ENCODE measurements at places on chromosomes 4 and X.

- DNase-seq = peak; percentile 38
These were observed 120.3 kb downstream of the RASL11B start for GRCh38 chr4:52982255-52982945.

DNA sequence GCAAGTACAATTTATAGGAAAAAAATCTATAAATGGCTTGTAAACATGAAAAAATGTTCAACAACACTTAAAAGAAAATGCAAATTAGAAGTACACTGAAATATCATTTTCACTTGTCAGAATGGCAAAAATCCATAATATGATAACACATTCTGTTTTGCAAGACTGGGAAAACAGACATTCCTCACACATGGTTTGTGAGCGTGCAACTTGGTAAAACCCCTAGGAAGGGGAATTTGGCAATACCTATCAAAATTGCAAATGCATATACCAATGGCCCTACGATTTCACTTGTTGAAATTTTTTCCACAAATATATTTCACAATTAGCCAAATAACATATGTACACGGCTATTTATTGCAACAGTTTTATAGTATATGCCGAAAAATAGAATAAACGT lies 31.4 kb downstream of the TBC1D9 start:
- no peak for DNase-seq

GRCh38 chr4:154597798-154598774 lies 7.5 kb upstream of the FGA start:
- no peak for DNase-seq

- DNase-seq = peak; percentile 57
These were observed 25.7 kb upstream of the SHISA3 start for GRCh38 chr4:42371305-42372252.

- no peak for DNase-seq
These were observed 3.6 kb downstream of the ABLIM2 start for GRCh38 chr4:8155048-8155447.

DNA sequence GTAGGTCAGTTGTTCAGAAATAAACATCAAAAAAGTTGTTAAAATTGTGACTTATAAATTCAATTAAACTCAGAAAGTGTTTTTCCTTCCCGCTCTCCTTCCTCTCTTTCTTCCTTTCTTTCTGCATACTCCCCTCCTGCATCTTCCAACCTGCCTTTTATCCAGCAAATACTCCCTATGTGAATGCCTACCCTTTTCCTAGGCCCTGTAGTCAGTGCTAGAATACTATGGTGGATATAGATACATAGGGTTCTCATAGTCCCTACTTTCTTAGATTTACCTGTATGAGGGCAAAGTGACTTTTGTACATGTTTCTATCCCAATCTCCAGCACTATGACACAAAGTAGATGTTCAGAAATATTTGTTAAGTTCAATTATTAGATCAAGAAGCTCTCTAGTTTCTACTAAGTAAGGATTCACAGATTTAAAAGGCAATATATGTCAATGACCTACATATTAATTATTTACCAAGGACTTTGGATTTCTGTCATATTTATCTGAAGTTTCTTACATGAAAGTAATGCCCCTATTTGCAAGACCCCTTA lies 732 bp downstream of the SULT1E1 start:
- no peak for DNase-seq

GRCh38 chr4:3388471-3389232 lies 53.1 kb upstream of the HGFAC start:
- DNase-seq = peak; percentile 50

GRCh38 chr4:7421356-7422150 lies 13.2 kb downstream of the PSAPL1 start:
- DNase-seq = no peak
